ENCODE measurements at places on chromosomes 7 and 10. TPM values are rescaled to one million over a fixed set of nuclear protein-coding genes. Genes with fewer than 3 reads are reported as not detected.

GRCh38 chr10:70903262-70903921 lies 15.0 kb upstream of the PCBD1 start:
- H3K4me1 ChIP-seq = no peaks in the 10 kb centered on the region
- peaks cover 15% of the 10 kb centered on the region for H3K27me3 ChIP-seq
- peak; percentile 36 for DNase-seq
- H3K27ac ChIP-seq = no peak overlapping the region
- H3K4me3 ChIP-seq = no peak overlapping the region

- H3K4me1 ChIP-seq = peaks cover 2% of the 10 kb centered on the region
- DNase-seq = peak; percentile 78
- no peak overlapping the region for H3K27ac ChIP-seq
- H3K36me3 ChIP-seq = no peaks in the 10 kb centered on the region
- no peak overlapping the region for H3K4me3 ChIP-seq
- no peaks in the 10 kb centered on the region for H3K27me3 ChIP-seq
Observed at GRCh38 chr7:80622541-80622940, 15.9 kb upstream of the CD36 start.

GRCh38 chr7:111409714-111410422 lies 152.4 kb downstream of the IMMP2L start:
- H3K4me1 ChIP-seq = no peaks in the 10 kb centered on the region
- H3K4me3 ChIP-seq = no peak overlapping the region

Gene GIMAP8
- under 0.01 TPM for total RNA-seq

- H3K4me3 ChIP-seq = no peak overlapping the region
- DNase-seq = peak; percentile 9
- H3K27ac ChIP-seq = no peak overlapping the region
Observed at GRCh38 chr10:132036153-132036886, 29.4 kb upstream of the JAKMIP3 start.

GRCh38 chr7:2641406-2642393 lies 9.9 kb downstream of the TTYH3 start:
- peak overlapping the region; percentile 93 for H3K27ac ChIP-seq
- H3K27me3 ChIP-seq = no peaks in the 10 kb centered on the region
- no peak overlapping the region for H3K4me3 ChIP-seq
- DNase-seq = peak; percentile 94
- peaks cover 51% of the 10 kb centered on the region for H3K4me1 ChIP-seq
